Sciatic nerve (tissue), 2 donors: ENCODE measurements at places on chromosomes 16 and 17. TPM values are rescaled to one million over a fixed set of nuclear protein-coding genes. Genes with fewer than 3 reads are reported as not detected.

The TP53TG3C gene
- total RNA-seq = not detected

The DNAI2 gene
- not detected for total RNA-seq

The PDE6G gene
- total RNA-seq = not detected

The HLF gene
- total RNA-seq = 21.4 TPM

The TP53TG3F gene
- not detected for total RNA-seq

The TMEM132E gene
- total RNA-seq = 0.58 TPM

The CCL17 gene
- not detected for total RNA-seq

The SSTR5 gene
- total RNA-seq = not detected

The NACA2 gene
- total RNA-seq = not detected

The CDT1 gene
- total RNA-seq = 0.76 TPM

The KRTAP17-1 gene
- not detected for total RNA-seq

The VTN gene
- total RNA-seq = 2.1 TPM

The GJC1 gene
- 7.9 TPM for total RNA-seq

The CCL8 gene
- total RNA-seq = 10.3 TPM

The FOXL1 gene
- total RNA-seq = 7.5 TPM

The DUXB gene
- total RNA-seq = not detected

The KCNJ18 gene
- total RNA-seq = not detected

The ZNF423 gene
- total RNA-seq = 25.3 TPM

The CRYM gene
- 0.53 TPM for total RNA-seq

The ANKRD40CL gene
- total RNA-seq = not detected

The ABHD15 gene
- 11.1 TPM for total RNA-seq

The P2RX1 gene
- 7.3 TPM for total RNA-seq

The TBC1D3I gene
- 0.36 TPM for total RNA-seq

The ZNF267 gene
- total RNA-seq = 19.7 TPM
